CD4-positive, CD25-positive, alpha-beta regulatory T cell (primary cell): ENCODE measurements at places on chromosomes 4 and X. TPM values are rescaled to one million over a fixed set of nuclear protein-coding genes. Genes with fewer than 3 reads are reported as not detected.

The FGD1 gene
- not detected for total RNA-seq

The PPP4R3C gene
- total RNA-seq: not detected

The GABRA4 gene
- not detected for total RNA-seq

The ATOH1 gene
- not detected for total RNA-seq

The FGFRL1 gene
- 14.3 TPM for total RNA-seq

The GPR173 gene
- not detected for total RNA-seq

The GAGE12E gene
- not detected for total RNA-seq

The SRPX2 gene
- not detected for total RNA-seq

The SLC25A31 gene
- total RNA-seq: not detected

The BMPR1B gene
- total RNA-seq: 0.72 TPM

The HDX gene
- total RNA-seq: 1.5 TPM

The STK26 gene
- 18.4 TPM for total RNA-seq

The UGT2B11 gene
- not detected for total RNA-seq

The AR gene
- total RNA-seq: 1.4 TPM

The PF4V1 gene
- 3.0 TPM for total RNA-seq

The PLAC1 gene
- not detected for total RNA-seq

The TMPRSS11B gene
- total RNA-seq: not detected

The ARHGAP24 gene
- total RNA-seq: not detected

The MAGEA8 gene
- total RNA-seq: not detected
